Stimulated activated CD8-positive, alpha-beta memory T cell treated with anti-CD3 and anti-CD28 coated beads, Interleukin-15, amount 100 ng/mL, for 48 hours (primary cell): ENCODE measurements at places on chromosomes 12 and 14.

GRCh38 chr12:58959639-58960300, 39.5 kb upstream of the LRIG3 start:
- DNase-seq: no peak

GRCh38 chr14:40308240-40308639, 876.0 kb upstream of the FBXO33 start:
- no peak for DNase-seq

- no peak for DNase-seq
These were observed 66.4 kb downstream of the RFLNA start for GRCh38 chr12:124361074-124361970.

DNA sequence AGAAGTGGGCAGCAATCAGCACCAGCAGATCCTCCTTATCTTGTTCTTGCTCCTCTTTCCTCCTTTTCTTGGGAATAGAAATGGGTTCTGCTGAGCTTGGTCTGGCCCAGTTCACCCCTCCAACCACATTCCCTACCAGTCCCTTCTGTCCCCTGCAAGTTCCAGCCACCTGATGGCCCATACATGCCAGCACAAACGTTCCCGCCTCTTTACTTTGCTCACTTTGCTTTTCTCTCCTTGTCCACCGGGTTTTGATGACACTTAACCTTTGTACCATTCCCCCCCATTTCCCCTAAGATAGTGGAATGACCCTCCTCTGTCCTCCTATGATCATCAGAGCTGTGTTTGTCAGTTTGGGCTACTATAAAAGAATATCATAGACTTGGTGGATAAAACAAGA, 23.4 kb upstream of the EML1 start:
- no peak for DNase-seq

GRCh38 chr12:107349008-107349747, 255.8 kb upstream of the CRY1 start:
- no peak for DNase-seq
